ENCODE measurements at places on chromosomes 7 and 10.
A peak's percentile ranks its signal among the peaks of the same experiment; 100 is the strongest.

DNA sequence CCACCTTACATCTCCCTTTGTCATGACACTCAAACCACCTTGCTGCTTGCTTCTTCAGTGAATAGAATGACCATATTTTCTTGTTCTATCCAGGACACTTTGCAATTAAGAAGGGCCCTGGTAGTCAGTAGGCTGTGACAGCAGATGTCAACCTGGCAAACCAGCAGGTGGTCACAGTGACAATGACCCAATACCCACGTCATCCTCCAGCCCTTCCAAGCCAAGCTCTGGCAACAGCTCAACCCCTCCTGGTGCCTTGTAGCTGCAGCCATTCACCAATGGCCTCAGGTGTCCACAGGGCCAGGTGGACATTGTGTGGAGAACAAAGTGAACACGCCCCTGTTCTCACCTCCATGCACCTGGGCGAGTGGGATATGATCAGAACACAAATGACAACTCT lies 87.6 kb upstream of the MACROH2A2 start:
- no peak for DNase-seq

DNA sequence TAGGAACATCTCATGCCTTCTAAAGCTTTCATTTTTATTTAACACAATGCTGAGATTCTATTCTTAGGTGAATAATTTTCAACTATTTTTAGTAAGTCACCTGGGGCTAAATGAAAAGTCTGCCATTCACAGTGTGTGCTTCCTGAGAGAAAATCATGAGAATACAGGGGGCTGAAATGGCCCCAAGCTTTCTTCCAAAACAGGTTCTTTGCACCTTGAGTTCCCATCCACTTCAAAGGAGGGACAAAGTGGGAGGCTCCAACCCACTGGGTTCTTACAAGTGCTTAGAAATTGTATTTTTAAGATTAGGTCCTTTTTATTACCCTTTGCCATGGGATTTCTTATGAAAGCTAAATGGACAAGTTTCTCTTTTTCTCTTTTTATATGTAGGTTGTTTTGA lies 21.5 kb upstream of the FAM133B start:
- DNase-seq, result no peak

DNA sequence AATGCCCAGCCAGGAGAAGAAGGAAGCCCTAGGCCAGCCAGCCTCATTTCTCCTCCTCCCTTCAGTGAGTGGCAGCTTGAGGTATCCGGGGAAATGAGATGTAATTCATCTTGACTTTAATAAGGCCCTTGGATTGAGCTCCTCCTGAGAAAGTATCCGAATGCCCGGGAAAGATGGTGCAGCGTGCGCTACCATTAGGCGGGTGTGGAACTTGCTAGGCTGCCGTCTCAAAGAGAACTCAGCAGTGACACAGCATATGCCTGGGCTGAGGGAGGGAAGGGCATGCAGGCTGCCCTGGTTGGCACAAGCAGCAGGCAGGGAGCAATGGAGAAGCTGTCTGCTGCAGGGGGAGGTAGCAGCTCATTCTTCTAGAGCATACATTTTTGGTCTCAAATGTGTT lies 659.8 kb upstream of the FOXK1 start:
- DNase-seq, result no peak

- DNase-seq, result no peak
Observed at GRCh38 chr10:117175215-117175900, 21.9 kb upstream of the KCNK18 start.

GRCh38 chr7:28128608-28129007 lies 52.0 kb downstream of the JAZF1 start:
- no peak for DNase-seq

- DNase-seq, result no peak
Observed at GRCh38 chr10:8187171-8187666, 132.7 kb downstream of the GATA3 start.

DNA sequence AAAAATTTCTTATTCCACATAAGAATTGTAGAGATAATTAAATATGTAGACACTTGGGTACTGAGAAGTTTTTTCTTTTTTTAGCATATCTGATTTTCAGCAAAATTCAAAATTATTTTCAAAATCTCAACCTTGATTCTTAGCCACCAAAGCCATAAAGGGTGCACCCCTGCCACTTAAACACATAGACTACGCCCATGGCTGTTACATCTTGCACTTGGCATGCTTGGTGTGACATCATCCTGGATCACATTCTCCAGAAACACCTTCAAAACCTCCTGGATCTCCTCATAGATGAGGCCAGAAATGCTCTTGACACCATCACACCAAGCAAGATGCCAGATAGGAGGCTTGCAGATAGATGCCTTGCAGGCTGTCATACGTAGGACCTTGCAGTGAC lies 89.1 kb upstream of the KLF14 start:
- no peak for DNase-seq

DNA sequence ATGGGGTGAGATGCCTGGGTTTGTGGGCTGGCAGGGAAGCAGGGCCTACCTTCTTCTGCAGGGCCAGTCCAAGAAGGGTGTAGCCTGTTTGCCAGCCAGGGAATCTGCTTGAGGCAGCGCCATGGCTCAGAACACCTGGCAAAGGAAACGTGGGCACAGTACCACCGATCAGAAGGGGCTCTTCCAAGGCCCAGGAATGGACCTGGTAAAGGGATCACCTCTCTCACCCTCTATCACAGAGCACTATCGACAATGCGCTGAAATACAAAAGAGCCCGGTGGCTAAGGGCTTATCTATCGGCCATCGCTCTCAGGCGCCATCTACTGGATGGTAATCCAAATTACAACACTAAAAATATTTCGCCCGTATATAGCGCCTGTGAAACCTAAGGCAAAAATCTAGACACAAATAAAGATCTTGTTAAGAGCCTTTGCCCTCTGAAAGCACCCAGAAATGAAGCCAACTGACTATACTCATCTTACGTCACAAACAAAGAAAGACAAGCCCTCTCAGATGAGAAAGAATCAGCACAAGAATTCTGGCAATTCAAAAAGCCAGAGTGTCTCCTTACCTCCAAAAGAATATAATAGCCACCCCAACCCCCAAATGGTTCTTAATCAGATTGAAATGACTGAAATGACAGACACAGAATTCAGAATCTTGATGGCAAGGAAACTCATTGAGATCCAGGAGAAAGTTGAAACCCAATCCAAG lies 217.8 kb upstream of the HPS1 start:
- DNase-seq, result peak; percentile 59

GRCh38 chr7:80671744-80672143 lies 33.3 kb downstream of the CD36 start:
- DNase-seq, result peak; percentile 26

DNA sequence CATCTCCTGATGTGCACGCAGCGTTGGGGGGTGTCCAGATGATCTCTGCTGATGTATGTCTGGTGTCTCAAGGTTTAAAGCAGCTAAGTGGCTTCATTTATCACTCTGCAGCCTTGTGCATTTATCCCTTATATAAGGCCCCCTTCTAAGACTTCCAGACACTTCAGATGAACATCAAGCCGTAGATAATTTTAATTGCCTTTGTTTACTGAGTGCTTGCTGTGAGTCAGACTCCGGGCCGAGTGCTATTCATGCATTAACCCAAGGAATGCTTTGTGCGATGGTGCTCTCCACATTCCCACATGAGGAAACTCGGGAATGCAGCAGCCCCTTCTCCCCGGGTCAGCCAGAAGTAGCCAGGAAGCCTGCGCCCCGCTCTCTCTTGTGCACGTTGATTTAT lies 328.6 kb upstream of the COBL start:
- DNase-seq, result no peak

GRCh38 chr10:105237685-105238084 lies 596.6 kb downstream of the SORCS3 start:
- DNase-seq, result no peak

Data from NB4 (cell line).